Left ventricle myocardium superior (tissue), 1 donor: ENCODE measurements at places on chromosomes 11 and 22. TPM values are rescaled to one million over a fixed set of nuclear protein-coding genes. Genes with fewer than 3 reads are reported as not detected.

DNA sequence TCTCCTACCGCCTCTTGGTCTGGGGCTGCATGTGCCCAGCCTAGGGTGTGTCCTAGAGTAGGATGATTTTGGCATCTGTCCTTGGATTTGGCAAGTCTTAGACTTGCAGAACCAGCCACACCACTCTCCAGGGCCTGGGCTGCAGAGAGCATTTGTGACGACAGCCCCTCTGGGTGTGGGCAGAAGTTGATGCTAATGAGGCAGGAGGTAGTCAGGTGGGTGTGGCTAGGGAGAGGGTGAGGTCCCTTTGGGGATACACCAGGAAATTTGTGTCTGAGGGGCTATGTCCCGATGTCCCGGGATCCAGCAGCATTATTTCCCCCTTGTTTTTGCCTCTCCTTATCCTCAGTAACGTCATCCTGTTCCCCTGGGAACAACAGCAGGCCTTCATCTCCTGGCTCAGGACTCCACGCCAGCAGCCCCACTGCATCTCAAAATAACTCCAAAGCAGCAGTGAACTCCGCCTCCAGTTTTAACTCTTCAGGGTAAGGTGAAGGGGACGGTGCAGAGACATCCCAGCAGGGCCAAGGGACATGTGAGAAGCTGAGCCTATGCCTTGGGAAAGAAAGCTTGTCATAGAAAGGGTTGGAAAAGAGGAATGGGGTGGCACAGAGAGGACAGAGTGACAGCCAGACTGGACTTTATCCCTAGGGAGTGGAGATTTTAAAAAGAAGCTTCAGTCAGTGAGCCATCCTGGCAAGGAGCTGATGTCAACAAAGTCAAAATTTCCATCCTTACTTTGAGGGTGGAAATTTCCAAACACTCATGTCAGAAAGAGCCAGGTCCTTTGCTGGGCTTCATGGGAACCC, 8.0 kb upstream of the TLCD5 start:
- DNase-seq = peak; percentile 74

- no peak for DNase-seq
These were observed 29.4 kb downstream of the CALCA start for GRCh38 chr11:14942745-14943144.

ATM gene
- total RNA-seq = 33.3 TPM

DNA sequence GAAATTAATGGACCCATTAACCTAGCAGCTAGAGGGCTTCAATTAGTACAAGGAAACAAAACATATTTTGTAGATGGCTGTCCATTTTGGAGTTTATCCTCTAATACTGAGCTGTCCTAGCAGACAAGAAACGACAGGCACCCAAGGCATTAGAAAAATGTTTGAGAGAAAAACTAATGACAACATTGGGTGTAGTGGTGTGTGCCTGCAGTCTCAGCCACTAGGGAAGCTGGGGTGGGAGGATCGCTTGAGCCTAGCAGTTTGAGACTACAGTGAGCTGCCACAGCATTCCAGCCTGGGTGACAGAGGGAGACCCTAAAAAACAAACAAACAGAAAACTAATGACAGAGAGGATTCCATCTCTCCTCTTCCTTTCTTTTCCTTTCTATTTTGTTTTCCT, 1.5 kb downstream of the A4GALT start:
- no peak for DNase-seq

- DNase-seq = no peak
These were observed 15.3 kb downstream of the UBE4A start for GRCh38 chr11:118374729-118375128.

GRCh38 chr11:102476812-102477211, 24.2 kb upstream of the TMEM123 start:
- peak; percentile 57 for DNase-seq

KRTAP5-2 gene
- total RNA-seq = not detected

CPSF7 gene
- 41.5 TPM for total RNA-seq

- DNase-seq = no peak
These were observed 6.0 kb downstream of the IZUMO1R start for GRCh38 chr11:94310191-94310875.

DNA sequence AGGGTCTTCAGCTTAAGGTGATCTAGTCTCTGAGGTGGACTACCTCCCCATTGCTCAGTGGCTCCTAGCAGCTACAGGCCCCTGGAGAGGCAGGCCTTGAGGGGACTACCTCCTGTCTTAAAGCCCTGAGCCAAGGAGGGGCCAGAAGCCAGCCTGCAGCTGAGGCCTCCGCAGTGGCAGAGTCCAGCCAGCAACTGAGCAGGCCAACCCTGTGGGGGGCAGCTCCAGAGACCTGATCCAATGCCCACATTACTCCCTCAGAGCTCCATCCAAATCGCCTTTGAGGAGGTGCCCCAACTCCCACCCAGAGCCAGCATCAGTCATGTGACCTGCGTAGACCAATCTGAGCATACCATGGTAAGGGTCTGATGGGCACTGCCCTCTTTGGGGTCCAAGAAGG, 2.7 kb downstream of the C2CD2L start:
- no peak for DNase-seq

DNA sequence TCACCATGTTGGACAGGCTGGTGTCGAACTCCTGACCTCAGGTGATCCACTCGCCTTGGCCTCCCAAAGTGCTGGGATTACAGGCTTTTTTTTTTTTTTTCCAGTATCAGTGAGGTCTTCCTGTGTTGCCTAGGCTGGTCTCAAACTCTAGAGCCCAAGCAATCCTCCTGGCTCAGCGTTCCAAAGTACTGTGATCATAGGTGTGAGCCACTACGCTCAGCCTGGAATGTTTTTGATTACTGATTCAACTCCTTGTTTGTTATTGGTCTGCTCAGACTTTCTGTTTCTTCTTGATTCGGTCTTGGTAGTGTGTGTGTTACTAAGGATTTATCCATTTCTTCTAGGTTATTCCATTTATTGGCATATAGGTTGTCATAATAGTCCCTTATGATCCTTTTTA, 31.3 kb downstream of the NAGA start:
- DNase-seq = no peak

RAC2 gene
- 5.1 TPM for total RNA-seq

GRCh38 chr22:42625416-42625815, 10.7 kb upstream of the POLDIP3 start:
- no peak for DNase-seq

DNA sequence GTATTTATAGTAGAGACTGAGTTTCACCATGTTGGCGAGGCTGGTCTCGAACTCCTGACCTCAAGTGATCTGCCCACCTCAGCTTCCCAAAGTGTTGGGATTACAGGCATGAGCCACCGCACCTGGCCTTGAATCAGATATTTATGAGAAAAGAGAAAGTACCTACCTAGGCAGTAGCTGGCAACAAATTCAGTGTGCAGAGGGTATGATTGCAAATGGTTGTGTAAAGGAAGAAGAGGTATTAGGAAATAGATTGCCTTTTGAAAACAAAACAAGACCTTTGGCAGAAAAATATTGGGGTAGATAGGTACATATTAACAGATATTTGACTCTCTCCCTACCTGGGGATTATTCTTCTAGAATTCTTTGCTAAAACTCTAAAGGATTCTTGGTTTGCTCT, 38.5 kb upstream of the LIN7C start:
- no peak for DNase-seq

OR2AG1 gene
- not detected for total RNA-seq

DNA sequence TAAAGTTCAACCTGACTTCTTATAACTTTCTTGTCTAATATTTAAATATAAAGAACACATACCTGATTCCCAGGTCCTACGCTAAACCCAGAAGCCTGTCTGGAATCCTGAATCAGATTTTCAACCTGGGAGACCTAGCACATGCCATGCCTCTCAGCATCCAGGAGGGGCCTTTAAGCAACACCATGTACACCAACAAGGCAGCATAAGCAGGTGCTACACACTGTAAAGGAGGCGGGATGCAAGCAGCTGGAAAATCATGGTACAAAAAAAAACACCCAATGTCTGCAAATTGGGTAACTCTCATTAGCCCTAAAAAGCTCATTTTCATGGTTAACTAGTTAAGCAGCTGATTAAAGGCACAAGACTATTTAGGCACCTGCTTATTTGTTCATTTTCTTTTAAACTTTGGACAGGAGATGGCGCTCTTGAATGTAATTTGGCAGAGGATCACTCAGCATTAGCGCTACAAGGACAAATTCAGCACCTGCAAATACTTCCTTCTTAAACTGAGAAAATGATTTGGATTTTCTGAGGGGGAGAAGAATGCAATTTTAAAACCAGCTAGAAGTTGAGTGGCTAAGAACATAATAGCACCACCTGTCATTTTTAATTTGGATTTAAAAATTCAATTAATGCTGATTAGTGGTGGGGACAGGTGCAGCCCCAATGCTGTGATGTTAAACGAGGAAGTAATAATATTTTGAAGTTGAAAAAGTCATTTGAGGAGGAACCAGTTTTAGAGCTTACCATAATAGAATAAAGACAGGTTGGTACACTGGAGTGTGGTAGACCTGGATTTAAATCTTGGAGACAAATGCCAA, 104.0 kb downstream of the FAR1 start:
- DNase-seq = no peak

- no peak for DNase-seq
These were observed 269.3 kb upstream of the ANO3 start for GRCh38 chr11:26062660-26063059.

DBX1 gene
- total RNA-seq = not detected

CHRNA10 gene
- total RNA-seq = 0.89 TPM

TIMM10B gene
- total RNA-seq = 17.9 TPM

DNA sequence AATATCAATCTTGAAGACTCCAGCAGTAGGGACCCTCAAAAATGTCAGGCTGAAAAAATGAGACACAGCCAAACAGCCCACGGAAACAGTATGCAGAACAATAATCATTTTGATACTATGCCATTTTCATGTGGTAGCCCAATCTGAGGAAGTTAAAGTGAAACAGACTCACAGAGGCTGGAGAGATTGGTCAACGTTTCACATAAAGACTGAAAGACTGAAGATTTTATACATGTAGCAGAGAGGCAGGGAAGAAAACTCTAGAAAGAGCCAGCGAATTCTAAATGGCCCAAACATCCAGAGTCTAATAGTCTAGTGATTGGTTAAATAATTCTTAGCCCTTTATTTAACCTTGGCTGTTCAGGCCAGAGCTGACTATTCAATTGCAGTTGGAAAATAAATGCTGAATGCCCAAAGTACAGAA, 49.4 kb downstream of the MAML2 start:
- DNase-seq = no peak

LYVE1 gene
- 53.8 TPM for total RNA-seq

MPPED2 gene
- 12.3 TPM for total RNA-seq

DNA sequence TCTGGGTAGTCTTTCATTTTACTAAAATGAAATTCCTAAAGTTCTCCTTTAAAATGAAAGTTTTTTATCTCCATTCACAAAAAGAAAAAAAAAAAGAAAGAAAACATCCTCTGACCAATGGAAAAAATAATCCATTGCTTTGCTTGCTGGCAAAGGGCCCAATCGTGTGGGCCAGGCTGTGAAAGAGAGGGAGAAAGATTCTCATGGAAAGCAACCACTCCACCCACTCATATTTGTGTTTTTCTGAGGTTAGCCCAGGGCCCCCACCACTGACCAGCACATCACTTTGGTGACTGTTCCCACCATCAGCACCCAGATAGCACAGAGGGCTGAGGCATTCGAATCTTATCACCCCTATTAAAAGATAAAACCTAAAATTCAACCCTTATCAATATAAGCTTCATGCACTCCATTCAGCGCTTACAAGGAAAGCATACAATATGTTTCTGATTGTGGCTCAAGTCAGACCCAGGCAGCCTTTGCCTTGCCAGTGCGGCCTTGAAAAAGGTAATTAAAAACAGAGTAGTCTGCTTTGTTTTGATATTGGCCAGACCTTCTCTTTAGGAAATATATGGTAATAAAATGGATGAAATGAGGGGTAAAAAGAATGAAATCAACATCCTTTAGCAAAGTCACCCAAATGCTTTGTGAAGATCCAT, 192.8 kb downstream of the ETS1 start:
- peak; percentile 29 for DNase-seq

DNA sequence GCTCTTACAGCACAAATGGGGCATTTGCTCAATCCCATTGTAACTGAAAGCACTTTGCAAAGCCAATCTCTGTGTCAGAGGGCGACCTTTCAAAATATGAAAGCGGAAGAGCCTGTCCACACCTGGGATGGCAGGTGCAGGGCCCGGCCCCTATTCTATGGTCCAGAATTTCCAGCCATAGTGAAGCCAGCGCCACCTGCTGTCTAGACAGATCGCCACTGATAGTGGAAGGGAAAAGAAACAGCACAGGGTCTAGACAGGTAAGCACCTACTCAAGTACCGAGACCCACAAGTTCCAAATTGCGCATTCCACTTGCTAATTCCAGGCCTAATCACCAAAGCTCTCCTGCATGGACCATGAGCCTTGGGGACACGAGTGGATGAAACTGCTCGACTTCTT, 141.4 kb downstream of the NTM start:
- peak; percentile 56 for DNase-seq
